AG10803 (cell line): ENCODE measurements at places on chromosomes 1 and 21.
A peak's percentile ranks its signal among the peaks of the same experiment; 100 is the strongest.

DNA sequence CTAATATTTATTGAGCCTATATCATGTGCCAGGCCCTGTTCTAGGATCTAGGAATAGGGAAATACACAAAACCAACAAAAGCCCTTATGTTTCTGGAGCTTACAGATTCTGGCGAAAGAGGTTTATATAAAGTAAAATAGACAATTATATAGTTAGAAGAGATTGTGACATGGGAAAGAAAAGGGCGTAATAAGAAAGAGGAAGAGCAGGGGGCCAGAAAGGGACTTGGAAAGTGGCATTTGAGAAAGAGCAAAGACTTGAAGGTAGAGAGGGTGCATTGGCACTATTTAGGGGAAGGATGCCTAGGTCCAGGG lies 322.5 kb upstream of the FAM78B start:
- DNase-seq, result no peak

DNA sequence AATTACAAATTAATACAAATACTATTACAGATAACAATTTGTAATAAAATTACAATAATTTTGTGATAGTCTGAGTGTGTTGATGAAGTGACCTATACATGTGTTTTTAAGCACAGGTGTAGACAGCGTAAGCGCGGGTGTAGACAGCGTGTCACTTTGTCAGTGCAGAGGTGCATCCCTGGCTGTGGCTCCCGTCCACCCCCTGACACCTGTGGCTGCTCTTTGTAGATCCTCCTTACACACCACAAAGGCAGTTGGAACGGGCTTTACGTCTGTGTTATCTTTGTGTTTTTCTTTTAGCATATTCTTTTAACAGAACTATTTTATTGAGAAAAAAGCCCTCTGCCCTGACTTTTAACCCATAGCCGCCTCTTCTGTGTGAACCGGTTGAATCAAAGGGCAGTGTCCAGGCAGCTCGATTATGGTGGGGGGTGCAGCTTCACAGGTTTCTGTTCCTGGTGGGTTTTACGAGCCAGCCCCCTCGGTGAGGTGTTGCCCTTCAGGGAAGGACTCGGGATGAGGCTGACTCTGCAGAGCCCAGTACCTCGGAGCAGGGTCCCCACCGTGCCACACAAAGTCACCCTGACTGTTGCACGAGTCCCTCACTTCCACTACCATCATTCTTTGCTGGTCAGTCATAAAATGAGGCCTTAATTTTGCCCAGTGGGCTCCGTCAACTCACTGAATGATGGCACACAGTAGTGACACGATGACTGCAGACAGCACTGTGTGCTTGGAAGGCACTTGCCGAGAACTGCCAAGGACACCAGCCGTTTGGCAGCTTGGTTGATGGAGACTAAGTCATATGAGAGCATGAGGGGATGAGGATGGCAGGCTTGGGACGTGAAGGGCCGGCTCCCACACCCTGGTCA lies 86.4 kb upstream of the COL6A1 start:
- DNase-seq, result no peak

DNA sequence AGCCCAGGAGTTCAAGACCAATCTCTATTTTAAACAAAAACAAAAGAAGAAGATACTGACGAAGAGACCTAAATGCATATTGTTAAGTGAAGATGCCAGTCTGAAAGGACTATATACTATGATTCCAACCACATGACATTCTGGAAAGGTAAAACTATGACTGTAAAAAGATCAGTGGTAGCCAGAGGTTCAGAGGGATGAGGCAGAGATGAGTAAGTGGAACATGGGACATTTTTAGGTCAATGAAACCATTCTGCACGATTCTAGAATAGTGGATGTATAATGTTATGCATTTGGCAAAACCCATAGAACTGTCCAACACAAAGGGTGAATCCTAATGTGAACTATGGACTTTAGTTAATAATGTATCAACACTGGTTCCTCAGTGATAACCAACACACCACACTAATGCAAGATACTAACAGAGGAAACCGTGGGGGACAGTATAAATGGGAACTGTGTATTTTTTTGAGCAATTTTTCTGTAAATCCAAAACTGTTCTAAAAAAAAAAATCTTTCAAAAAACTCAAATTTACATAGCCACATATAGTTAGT lies 8.2 kb downstream of the RC3H1 start:
- DNase-seq, result no peak

GRCh38 chr1:169779150-169779549 lies 15.6 kb downstream of the METTL18 start:
- no peak for DNase-seq

GRCh38 chr1:93635614-93636543 lies 45.8 kb downstream of the BCAR3 start:
- peak; percentile 54 for DNase-seq

- DNase-seq, result no peak
Measured at GRCh38 chr21:41170859-41171609, 3.1 kb downstream of the BACE2 start.

- no peak for DNase-seq
Measured at GRCh38 chr21:43908167-43908566, 43.1 kb downstream of the AGPAT3 start.

DNA sequence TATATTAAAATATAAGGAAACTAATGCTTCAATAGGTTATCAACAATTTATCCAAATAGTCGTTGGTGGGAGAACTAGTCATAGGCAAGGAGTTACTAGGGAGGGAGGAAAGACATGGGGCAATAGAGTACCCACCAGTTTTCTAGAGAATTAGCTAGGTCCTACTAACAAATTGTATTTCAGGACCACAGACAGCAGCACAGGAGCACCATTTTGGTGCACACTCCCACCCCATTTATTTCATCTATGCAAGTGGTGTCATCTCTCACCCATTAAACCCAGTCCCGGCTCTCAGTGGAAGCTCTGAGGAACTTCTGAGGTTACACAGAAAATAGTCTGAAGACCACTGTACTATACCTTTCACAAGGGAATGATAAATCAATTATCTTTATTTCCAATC lies 89.0 kb upstream of the BCAR3 start:
- DNase-seq, result no peak
